ENCODE measurements at places on chromosomes 7 and 10.

- DNase-seq, result no peak
These were observed 4.9 kb upstream of the ELN start for GRCh38 chr7:74023092-74023536.

DNA sequence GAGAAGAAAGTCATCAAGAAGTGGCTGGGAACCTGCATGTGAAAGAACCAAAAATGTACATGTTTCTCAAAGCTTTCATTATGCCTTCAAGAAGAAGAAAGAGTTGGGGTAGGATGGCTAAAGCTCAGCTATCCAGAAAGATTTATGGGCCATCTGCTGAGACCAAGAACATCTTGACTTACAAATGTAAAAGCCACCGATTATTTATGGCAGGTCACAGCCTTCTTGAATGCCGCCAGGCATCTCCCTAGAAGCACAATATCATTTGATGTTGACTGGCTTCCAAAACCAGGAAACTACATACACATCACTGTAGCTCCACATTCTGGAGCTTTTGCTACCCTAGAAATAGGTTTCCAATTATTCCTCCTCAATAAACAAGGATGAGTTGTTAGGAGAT, 254.2 kb upstream of the AOAH start:
- no peak for DNase-seq

- no peak for DNase-seq
These were observed 524.4 kb downstream of the SUGCT start for GRCh38 chr7:40659231-40659630.

- no peak for DNase-seq
These were observed 1.7 kb downstream of the NYAP1 start for GRCh38 chr7:100485471-100485876.

DNA sequence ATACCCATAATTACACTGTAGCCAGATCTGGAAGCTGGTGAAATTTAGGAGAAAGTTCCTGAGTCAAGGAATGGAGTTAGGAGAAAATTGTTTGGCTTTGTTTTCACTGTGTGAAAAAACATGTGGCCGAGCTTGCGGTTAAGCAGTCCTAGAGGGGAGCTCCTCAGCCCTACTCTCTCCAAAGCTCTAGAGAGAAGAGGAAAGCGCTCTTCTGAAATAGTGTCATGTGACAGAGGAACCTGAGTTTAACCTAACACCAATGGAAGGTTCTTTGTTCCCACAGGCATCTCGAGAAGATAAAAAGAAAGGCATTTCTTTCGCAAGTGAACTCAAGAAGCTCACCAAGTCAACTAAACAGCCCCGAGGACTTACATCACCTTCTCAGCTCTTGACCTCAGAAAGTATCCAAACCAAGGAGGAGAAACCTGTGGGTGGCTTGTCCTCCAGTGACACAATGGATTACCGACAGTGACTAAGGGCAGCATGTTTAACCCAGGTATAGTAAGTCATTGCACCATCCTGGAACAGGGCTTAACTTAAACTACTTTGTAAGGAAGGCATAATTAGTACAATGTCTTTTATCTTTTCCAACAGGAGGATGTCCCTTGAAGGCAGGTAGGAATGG, 38.0 kb downstream of the NOC3L start:
- no peak for DNase-seq
